ENCODE measurements at places on chromosomes 11 and 22. TPM values are rescaled to one million over a fixed set of nuclear protein-coding genes. Genes with fewer than 3 reads are reported as not detected.

DNA sequence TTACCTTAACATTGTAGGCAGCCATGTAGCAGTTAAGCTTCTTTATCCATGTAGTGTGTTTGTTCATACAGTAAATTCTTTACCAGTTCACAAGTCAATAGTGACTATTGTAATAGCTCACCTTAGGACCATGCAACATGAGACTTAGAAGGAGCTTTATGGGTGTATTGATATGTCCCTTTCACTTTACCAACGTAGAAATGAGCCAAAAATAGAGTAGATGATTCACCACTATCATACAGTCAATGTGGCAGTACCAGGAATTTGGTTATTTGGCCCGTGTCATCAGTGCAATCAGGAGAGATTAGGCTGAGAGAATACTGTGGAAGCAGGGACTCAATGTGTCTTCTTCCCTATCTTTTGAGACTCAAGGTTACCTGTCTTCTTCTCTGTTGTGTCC, 4.7 kb downstream of the ZDHHC13 start:
- no peak for ATAC-seq

- ATAC-seq, result no peak
Measured at GRCh38 chr11:110720431-110721275, 8.4 kb upstream of the ARHGAP20 start.

GRCh38 chr11:127059286-127059685, 58.7 kb upstream of the KIRREL3 start:
- no peak for ATAC-seq

DNA sequence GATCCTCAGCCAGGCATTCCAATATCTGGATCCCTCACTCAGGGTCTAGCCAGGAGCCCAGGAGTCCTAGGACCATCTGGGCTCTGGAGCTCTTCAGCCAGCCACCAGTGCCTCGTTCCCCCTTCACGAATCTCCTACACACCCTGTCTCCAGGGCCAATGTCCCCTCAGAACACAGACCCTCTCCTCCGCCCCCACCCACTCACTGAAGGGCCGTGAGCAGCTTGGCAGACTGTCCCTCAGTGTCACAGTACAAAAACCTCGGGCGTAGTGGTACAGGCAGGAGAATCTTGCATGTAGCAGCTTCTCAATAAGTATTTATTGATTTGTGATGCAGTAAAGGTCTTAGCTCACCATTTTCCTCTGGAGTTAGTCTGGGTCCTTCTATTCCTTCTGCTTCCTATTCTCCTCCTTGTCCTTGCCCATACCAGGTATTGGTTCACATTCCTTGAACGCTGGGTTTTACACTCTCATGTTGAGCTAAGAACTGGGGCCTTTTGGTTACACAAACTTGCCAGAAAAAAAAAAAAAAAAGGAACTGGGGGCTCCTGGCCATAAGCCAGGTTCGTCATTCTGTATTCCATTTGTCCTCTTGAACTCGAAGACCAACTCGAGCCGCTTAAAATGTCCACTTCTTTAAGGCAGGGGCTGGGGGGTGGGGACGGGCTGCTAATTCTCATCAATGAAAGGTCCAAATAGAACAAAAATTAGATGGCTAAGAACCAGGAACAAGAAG, 2.3 kb downstream of the CXCR5 start:
- no peak for ATAC-seq

GRCh38 chr22:44030051-44030701, 6.1 kb downstream of the PARVB start:
- ATAC-seq, result no peak

Gene CFAP300
- total RNA-seq, result 7.2 TPM

Gene TRPM5
- 0.13 TPM for total RNA-seq

Gene SEZ6L
- 0.10 TPM for total RNA-seq

Gene MS4A6E
- not detected for total RNA-seq

DNA sequence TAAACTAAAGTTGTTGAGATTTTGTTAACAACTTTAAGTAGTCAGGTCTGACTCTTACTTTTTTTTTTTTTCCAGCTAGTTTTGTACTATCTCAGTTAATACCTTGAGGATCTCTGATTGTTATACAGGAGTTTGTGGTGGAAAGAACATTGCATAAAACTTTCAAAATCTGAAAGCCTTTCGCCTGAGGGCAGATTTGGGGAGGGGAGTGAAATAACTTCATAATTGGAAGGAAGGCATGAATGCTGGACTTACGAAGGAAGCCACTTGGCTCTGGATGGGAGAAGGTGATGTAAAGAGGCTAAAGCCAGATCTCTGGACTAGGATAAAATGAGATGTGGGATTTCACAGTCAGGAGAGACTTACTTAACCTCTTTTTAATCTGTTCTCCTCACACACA, 18.2 kb upstream of the FAT3 start:
- ATAC-seq, result no peak

Gene FAM181B
- total RNA-seq, result 0.22 TPM

DNA sequence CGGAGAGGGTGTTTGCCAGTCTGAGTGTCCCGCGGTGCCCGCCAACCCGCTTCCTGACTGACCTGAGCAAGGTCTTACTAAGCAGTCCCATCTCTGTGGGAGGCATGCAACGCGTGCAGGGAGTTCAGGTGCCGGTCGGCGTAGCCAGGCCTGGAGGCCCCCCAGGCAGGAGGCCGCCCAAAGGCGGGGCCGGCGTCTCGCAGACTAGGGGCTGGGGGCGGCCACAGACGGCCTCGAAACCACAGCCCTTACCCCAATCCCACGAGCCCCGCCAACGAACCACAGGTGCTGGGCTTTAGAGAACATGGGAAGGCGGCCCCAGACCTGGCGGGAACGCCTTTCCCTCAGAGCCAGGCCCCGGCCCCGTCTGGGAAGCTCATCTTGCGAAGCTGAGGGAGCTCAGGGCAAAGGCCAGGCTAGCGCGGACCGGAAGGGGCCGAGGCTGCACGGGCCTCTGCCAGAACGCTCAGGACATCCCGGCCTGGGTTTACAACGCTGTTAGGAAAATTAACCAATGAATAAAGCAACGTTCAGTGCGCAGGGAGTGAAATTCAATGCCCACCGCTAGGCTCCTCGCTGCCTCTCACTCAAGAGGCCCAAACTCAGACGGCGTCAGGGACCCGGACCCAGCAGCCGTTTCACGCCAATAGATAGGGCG, 2.1 kb upstream of the MTFP1 start:
- peak; percentile 51 for ATAC-seq

Gene A4GALT
- total RNA-seq, result 14.8 TPM

DNA sequence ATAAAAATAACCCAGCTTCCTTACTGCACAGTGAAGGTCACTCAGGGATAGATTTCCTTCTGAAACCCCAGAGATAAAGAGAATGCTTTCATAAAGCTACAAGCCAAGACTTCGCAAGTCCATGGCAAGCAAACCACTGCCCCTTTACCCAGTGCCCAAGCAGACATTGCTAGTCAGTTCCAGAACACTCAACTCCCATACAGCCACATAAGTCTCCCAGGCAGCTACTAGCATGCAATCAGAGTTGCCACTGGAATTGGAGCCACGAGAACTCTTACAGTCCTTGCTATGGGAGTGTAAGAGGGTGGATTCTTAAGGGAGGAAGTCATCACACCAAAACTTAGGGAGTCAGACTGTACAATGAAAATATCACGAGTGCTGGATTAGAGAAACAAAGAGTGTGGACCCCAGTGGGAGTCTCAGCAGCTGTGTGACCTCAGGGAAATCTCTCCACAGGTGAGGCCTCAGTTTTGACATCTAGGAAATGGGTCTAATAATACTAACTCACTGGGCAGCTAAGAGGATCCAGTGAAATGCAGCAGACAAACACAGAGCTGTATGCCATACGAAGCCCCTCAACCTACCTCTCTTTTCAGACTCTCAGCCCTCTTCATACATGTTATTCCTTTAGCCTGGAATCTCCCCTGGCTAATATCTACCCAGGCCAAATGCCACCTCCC, 526.6 kb downstream of the MN1 start:
- ATAC-seq, result no peak

Gene ABCG4
- total RNA-seq, result 3.3 TPM

DNA sequence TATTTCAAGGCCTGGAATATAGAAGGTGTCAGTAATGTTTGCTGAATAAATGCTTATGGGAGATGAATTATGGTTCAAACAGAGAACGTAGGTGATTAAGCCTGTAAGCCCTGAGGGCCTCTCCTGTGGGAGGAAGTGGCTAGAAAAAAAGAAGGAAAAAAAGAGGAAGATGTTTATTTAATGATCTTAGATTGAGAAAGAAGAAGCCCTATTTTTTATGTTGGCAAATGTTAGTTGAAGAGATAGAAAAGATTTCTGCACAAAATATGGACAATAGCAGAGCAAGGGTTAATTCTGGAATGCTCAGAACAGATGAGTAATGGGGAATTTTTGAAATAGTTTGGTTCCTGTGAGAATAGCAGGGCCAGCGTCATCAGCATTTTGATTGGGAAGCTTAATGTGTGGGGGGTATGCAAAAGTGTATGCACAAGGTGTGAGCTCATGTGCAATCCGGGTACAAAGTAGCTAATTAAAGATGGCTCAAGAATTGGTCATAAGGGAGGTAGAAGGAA, 95.7 kb downstream of the TEAD1 start:
- peak; percentile 66 for ATAC-seq

Gene JAML
- total RNA-seq, result 2.6 TPM

Gene SESN3
- 69.5 TPM for total RNA-seq

GRCh38 chr11:127458561-127458960, 458.0 kb upstream of the KIRREL3 start:
- ATAC-seq, result no peak

GRCh38 chr11:27244900-27245299, 118.1 kb downstream of the CCDC34 start:
- ATAC-seq, result no peak

GRCh38 chr22:36913427-36914389, at the start of gene CSF2RB:
Gene CSF2RB, plus strand, starts transcription at chr22:36913628. Its CDS starts 8,580 bp downstream, at chr22:36922208.
- ATAC-seq, result no peak

GRCh38 chr11:69511358-69512055, 30.0 kb downstream of the LINC01488 start:
- no peak for ATAC-seq

DNA sequence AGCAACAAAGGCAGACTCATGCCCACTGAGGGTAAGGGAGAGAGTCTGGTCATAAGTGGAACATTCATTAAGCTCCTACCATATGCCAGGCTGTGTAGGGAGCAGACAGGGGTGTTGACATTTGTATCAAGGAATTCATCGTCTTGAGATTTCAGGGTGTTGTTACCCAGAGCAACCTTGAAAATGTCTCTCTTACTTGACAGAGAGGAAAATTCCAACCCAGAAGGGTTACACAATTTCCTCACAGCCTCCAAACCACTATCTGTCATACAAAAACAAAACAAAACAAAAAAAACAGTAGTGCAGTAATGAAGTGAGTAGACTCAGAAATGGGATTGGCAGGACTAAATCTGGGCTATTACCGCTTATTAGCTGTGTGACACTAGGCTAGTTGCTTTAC, 113.2 kb downstream of the MIAT start:
- no peak for ATAC-seq

Gene LRRC32
- total RNA-seq, result 0.27 TPM

Gene CD248
- total RNA-seq, result 6.9 TPM

GRCh38 chr22:31891366-31892079, 52.8 kb upstream of the YWHAH start:
- ATAC-seq, result peak; percentile 74

Gene TMEM86A
- total RNA-seq, result 1.5 TPM

Data from motor neuron (in vitro differentiated cells).